Sciatic nerve (tissue), 2 donors: ENCODE measurements at places on chromosomes 5 and 9. TPM values are rescaled to one million over a fixed set of nuclear protein-coding genes. Genes with fewer than 3 reads are reported as not detected.

PRLR gene
- 1.9 TPM for total RNA-seq

RGS7BP gene
- total RNA-seq: 0.67 TPM

SPINK9 gene
- not detected for total RNA-seq

PCA3 gene
- total RNA-seq: 0.18 TPM

PTGR1 gene
- 43.5 TPM for total RNA-seq

PRUNE2 gene
- total RNA-seq: 55.3 TPM

IFNA13 gene
- not detected for total RNA-seq

LCN15 gene
- not detected for total RNA-seq

CCNO gene
- total RNA-seq: 0.22 TPM

ZNF300 gene
- 6.2 TPM for total RNA-seq

TMEM252 gene
- total RNA-seq: not detected

FYB1 gene
- 31.3 TPM for total RNA-seq

PCDHB10 gene
- total RNA-seq: 5.3 TPM

PRR16 gene
- 0.71 TPM for total RNA-seq

OBP2B gene
- not detected for total RNA-seq

ACTBL2 gene
- total RNA-seq: not detected

CMYA5 gene
- total RNA-seq: 8.4 TPM

GRIN3A gene
- total RNA-seq: 0.13 TPM

SLC22A4 gene
- total RNA-seq: 5.7 TPM

ADRB2 gene
- total RNA-seq: 6.7 TPM

SPINK13 gene
- total RNA-seq: not detected

WDR38 gene
- total RNA-seq: not detected

DTWD2 gene
- total RNA-seq: 6.9 TPM

TEX48 gene
- total RNA-seq: not detected

SMIM32 gene
- total RNA-seq: not detected

CDC20B gene
- not detected for total RNA-seq

EPB41L4A gene
- total RNA-seq: 29.4 TPM

ANKRD34B gene
- not detected for total RNA-seq

SLC2A8 gene
- total RNA-seq: 22.5 TPM

SLCO4C1 gene
- total RNA-seq: 0.36 TPM

NUTM2F gene
- not detected for total RNA-seq

PCDHGB6 gene
- total RNA-seq: 12.4 TPM

IRX1 gene
- 0.62 TPM for total RNA-seq

SPATA31A3 gene
- total RNA-seq: not detected

PCDHGA3 gene
- 6.7 TPM for total RNA-seq

TMC1 gene
- total RNA-seq: 0.36 TPM

GAPVD1 gene
- total RNA-seq: 73.3 TPM

FAM163B gene
- not detected for total RNA-seq

ANKRD18B gene
- 1.2 TPM for total RNA-seq

MED22 gene
- 36.2 TPM for total RNA-seq

PCDHAC1 gene
- 0.71 TPM for total RNA-seq
